T-helper 2 cell treated with Interferon-gamma antibody and Interleukin-4, amounts not matched to agents 5 μg/mL and 100 μg/mL, for 36 hours (primary cell): ENCODE measurements at places on chromosomes 1 and 21.
A peak's percentile ranks its signal among the peaks of the same experiment; 100 is the strongest.

DNA sequence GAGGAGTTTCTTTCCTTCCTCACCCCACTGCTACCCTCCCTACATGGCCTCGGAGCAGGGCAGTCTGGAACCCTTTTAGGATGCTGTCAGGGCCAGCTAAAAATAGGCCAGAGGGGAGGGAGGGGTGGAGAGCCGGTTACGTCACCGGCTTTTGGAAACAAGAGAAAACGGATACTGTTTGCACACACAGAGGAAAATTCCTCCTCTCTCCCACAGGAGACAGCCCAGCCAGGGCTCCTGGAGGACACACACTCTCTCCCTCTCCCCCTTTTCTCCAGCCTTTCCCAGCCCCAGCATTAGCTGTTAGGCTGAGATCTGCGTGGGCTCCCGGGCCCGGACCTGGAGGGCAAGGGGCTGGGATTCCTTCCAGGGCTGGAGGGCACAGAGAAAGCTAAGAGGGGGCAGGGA is 20.0 kb upstream of the ALDH4A1 start:
- no peak for DNase-seq

DNA sequence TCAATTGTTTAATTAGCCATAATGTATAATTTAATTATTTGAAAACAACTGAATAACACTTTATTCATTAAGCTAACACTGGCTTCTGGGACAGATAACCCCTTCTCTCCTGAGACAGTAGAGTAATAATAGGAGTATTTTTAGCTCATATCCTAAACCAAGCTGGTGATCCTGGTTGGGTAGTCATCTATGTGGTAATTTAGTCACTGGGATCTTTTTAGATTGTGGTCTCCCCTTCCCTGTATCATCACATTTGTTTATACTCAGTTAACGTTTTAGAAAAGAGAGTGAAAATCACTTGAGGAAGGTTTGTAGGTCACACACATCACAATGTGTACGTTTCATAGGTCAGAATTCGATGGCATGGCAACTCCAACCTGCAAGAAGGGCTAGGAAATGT is 1356.6 kb upstream of the ADGRL2 start:
- no peak for DNase-seq

GRCh38 chr1:153358691-153358975 is 979 bp downstream of the S100A9 start:
- DNase-seq, result no peak

GRCh38 chr1:10962483-10962882 is 50.0 kb upstream of the TARDBP start:
- no peak for DNase-seq

GRCh38 chr21:42989816-42990650 is 15.7 kb downstream of the PKNOX1 start:
- DNase-seq, result no peak

GRCh38 chr1:19476450-19477190 is 8.7 kb downstream of the CAPZB start:
- peak; percentile 38 for DNase-seq

DNA sequence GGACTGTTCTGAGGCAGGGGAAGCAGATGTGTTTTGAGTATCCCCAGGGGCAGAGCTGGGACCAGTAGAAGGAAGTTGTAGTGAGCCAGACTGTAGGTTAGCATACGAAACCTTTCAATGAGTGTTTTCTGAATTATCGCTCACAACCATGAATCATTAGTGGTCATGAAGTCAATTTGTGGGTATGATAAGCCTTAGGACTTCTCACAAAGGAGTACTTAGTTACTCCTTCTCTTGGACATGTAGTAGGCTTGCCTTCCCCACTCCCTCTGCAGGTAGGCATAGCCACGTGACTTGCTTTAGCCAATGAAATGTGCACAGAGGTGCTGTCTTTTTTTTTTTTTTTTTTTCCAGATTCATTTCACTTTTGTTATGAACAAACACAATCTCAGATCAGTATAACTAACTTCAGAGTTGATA is 23.9 kb upstream of the FAAH start:
- DNase-seq, result no peak

DNA sequence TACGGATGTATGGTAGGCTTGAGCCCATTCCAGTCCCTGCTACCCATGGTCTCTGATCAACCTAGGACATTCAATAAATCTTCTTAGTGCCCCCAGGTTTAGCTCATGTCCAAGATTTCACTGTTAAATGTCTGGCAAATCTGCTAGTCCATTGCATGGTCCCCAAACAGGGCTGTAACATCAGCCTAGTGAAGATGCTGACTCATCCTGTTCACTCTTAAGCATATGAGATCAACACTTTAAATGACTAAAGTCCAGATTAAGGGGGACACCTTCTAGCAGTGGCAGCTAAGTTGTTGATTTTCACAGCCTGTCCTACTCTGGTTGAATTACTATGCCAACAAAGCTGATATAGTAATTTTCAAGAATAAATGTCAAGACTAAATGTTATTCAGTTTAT is 46.5 kb upstream of the NUF2 start:
- no peak for DNase-seq

- no peak for DNase-seq
Measured at GRCh38 chr1:77597310-77597709, 85.1 kb downstream of the ZZZ3 start.

GRCh38 chr1:109210058-109210457 is 3.7 kb upstream of the SARS1 start:
- DNase-seq, result no peak

GRCh38 chr1:94553323-94553730 is 11.8 kb upstream of the F3 start:
- no peak for DNase-seq

DNA sequence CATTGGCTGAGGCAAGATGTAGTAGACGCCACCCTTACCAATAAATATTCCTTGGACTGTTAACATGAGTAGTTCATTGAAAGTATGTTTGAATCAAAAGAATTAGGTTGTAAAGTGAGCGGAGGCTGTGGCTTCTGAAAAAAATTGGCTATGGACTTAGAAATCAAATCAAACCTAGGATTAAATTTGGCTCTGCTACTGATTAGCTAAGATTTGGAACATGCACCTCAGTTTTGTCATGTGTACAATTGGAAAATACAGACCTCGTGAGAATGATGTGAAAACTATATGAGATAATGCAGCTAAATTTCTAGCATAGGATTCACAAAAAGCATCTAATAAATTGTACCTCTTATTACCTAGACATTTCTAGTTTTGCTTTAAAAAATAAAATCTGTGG is 85.3 kb upstream of the USP25 start:
- no peak for DNase-seq

- DNase-seq, result no peak
Measured at GRCh38 chr1:185453496-185454192, 136.6 kb upstream of the IVNS1ABP start.

DNA sequence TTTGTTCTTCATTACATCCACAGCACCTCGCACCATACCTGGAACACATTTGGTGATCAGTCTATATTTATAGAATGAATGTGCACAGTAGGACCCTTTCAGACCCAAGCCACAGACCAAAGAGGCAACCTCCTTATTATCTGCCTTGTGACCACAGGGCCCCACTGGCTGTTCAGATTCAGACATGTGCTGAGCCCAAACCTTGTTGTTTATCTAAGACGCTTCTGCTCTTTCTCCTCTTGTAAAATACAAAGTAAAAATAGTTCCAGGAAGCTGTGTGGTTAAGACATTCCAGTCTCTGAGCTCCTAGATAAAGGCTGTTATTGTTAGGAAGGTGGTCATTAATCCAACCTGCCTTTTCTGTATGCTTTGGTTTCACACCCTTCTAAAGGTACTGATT is 3.6 kb upstream of the SCMH1 start:
- no peak for DNase-seq

GRCh38 chr21:30189773-30190172 is 23.2 kb upstream of the CLDN17 start:
- no peak for DNase-seq

GRCh38 chr1:116163533-116163932 is 52.3 kb downstream of the MAB21L3 start:
- DNase-seq, result no peak

DNA sequence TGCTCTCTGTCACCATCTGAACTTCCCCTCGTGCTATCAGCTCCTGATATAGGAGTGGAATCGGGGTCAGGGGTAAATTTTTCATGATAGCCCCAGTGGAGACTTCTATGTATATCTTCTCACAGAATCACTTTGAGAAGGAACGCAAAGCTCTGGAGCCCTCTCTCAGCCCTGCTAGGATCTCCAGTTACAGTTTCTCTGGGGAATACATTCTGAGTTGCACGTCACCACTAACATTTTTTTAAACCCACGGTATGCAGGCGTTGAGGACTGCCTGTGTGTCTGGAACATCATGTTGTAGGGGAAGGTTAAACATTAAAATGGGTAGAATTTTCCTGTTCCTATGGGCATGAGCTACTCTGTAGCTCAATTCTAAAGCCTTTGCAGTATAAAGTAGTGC is 116.4 kb upstream of the FAM78B start:
- DNase-seq, result no peak

- no peak for DNase-seq
Measured at GRCh38 chr1:232880354-232880753, 70.1 kb upstream of the NTPCR start.

- no peak for DNase-seq
Measured at GRCh38 chr1:204285436-204286305, 71.9 kb upstream of the GOLT1A start.

DNA sequence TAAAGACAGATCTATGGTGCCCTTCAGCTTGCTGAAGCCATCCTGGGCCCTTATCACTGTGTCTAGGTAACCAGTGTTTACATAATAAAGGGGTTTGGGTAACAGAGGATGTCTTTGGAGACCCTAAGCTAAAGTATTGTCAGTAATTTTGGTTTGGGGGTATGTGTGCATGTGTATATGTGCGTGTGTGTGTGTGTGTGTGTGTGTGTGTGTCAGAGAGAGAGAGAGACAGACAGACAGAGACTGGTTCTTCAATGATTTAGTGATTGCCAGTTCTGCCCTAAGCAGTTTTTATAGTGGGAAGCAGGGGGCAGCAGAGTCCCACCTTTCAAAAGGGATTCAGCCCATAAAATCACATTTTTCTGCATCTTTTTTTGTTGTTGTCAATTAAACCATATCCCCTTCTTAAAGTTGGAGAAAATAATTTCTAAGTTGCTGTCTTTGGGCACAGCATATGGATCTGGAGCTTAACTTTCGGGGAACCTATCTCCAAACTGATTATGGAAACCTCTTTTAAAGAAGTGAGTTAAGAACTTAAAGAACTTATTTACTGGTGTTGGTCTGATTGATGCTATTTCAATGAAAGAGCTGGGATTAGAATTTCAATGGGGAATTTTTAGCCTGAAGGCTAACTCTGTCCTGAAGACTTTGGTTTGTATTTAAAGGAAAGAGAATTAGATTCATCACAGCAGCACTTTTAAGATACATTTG is 51.1 kb downstream of the ZNF326 start:
- no peak for DNase-seq

- no peak for DNase-seq
Measured at GRCh38 chr1:176785791-176786190, 322.8 kb downstream of the PAPPA2 start.

GRCh38 chr1:40264354-40264781 is 6.3 kb downstream of the ZMPSTE24 start:
- peak; percentile 56 for DNase-seq

DNA sequence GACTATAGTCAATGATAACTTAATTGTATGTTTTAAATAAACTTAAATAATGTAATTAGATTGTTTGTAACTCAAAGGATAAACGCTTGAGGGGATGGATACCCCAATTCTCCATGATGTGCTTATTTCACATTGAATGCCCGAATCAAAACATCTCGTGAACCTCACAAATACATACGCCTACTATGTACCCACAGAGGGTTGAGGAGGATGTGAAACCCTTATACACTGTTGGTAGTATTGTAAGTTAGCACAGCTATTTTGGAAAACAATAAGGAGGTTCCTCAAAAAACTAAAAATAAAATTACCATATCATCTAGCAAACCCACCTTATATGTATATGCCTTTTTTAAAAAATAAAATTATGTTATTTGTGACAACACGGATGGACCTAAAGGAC is 198.6 kb downstream of the MRPL39 start:
- DNase-seq, result no peak
